ENCODE measurements at places on chromosomes 12 and 14. TPM values are rescaled to one million over a fixed set of nuclear protein-coding genes. Genes with fewer than 3 reads are reported as not detected.

Gene KLHL33
- total RNA-seq, result not detected

Gene UNC119B
- 15.8 TPM for total RNA-seq

Gene GLIPR1L1
- total RNA-seq, result 12.8 TPM

Gene LHX5
- 0.85 TPM for total RNA-seq

DNA sequence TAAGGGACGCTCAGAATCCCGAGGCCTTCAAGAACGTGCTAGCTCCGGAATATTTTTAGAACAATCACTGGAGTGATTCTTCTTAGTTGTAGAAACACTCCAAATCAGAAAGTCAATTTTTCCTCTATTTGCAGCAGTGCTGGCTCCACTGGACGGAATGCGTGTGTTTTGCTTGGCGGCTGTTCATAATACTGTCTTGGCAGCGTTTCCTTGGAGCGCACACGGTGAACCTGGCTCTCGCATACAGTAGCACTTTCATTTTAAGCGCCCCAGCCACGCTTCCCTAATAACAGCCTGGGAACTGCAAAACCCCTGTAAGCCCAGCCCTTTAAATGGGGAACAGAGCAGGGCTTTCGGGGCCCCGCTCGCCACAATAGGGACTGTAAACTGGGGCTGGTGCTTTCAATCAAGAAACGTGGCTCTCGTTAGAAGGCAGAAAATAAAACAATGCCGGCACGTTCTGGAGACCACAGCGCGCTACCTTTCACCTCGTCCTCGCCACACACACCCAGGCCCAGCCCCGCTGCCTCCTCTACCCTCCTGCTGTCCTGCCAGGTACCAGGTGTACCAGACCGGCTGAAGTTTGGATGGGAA is 79.9 kb downstream of the BCL11B start:
- DNase-seq, result no peak

GRCh38 chr12:90589956-90590355 is 365.0 kb downstream of the CCER1 start:
- no peak for DNase-seq

- no peak for DNase-seq
These were observed 166.0 kb upstream of the NOS1 start for GRCh38 chr12:117527479-117527855.

GRCh38 chr12:25775968-25776367 is 182.5 kb upstream of the RASSF8 start:
- DNase-seq, result no peak
